Cortex of kidney (tissue), 1 donor: ENCODE measurements at places on chromosomes 3 and 15.

DNA sequence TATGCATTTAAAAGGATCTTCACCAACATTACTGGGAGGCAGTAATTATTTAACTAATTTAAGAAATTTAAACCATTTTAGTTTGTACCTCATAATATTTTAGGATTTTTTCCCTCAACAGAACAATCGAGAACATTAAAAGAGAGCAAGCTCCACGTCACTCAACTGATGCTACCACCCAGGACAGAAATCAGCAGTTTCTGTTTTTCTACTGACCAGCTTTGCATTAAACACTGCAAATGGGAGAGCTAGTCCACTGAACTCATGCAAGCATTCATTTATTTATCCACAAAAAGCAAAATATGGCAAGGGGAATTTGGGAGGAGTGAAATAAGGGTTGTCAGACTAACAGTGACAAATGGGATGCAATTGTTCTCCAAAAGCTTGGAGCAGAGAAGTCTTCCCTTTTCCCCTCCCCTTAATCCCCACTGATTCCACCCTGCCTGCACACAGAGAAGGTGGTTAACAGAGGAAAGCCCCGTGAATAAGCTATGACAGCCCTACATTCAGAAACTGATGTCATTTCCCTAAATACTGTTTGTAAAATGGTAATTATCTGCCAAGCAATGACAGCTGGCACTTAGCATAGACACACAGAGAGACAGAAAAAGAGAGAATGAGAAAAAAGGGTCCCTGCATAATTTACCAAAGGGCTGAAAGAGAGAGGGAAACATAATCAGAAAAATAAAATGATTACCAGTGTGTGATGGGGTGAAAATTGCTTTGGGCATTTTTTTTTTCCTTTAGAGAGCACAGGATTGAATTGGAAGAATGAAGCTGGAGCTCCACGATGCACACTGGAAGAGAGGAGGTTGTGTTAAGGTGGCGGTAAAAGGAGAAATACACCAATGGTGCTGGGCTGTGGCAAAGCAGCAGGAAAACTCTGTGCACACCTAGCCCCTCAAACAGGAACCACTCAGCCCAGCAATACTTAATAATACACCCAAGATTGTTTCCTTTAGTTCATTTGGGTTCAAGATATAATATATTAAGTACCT is 777.4 kb downstream of the TUSC7 start:
- DNase-seq = no peak

GRCh38 chr3:132854856-132855535 is 132.8 kb upstream of the NPHP3 start:
- DNase-seq = no peak

DNA sequence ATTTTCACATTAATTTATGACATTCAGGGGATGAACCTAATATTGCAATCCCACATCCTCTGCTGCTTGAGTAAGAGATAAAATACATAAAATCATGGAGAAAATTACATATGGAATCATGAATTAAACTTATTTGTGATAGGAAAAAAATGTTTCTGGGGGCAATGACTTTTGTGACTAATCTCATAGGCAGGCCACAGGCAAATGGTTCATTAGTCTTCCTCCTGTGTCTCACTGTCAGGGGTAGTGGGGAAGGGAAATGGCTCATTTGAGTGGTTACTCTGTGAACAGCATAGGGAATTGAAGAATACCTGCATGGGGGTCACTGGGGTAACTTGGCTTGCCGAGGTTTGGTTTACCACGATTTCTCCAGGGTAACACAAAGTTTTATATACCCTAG is 72.0 kb downstream of the TFG start:
- no peak for DNase-seq

- no peak for DNase-seq
Measured at GRCh38 chr3:76998555-76998954, 41.3 kb upstream of the ROBO2 start.

DNA sequence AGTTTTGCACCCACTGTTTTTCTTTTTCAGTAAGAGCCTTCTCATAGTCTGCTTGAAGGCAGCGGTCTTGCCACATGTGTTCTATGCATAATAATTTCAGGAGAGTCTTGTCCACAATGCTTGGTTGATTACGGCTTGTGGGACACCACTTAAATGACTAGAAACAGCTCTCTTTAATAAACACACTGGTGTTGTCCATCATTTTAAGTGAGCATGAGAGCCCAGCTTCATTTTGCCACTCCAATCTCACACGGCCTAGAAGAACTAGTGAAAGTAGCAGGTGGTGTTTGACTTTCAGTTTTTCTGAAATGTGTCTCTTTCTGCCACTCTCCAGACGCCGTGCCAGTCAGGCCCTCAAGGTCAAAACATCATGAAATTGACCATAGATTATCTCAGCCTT is 292.1 kb downstream of the LPP start:
- no peak for DNase-seq
